Type B pancreatic cell (in vitro differentiated cells): ENCODE measurements at places on chromosomes 3 and 15. TPM values are rescaled to one million over a fixed set of nuclear protein-coding genes. Genes with fewer than 3 reads are reported as not detected.

The TTC21A gene
- 9.8 and 10.3 TPM in 2 replicates for total RNA-seq

DNA sequence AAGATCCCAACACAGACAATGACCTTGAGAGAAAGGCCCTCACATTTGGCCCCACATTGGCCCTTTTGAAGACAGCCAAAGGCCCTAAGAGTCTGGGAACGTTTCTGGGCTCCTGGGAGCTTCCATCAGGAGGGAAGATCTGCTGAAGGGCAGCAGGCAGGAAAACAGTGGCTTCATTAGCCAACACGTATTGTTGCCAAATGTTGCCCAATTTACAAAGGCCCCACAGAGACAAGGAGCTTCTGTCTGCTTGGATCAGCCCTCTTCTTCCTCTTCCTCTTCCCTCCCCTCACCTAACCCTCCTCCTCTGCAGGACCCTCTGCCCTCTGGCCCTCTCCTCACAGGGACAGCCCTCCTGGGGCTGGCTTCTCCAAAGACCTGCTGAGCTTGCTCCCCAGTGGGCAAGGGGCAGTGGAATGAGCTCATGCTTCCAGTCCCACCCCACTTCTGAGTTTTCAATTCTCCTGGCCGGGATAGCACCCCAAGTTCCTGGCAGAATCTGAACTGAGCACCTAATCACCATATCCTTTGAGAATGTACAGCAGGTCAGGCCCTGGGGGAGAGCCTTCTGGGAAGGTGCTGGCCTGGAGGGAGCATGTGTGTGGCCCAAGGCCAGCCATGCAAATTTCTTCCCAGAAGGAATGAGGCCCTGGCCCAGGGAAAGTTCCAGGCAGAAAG, 5.1 kb upstream of the LTF start:
- no peak for DNase-seq

The MFN1 gene
- total RNA-seq, result 42.3 and 53.3 TPM in 2 replicates

DNA sequence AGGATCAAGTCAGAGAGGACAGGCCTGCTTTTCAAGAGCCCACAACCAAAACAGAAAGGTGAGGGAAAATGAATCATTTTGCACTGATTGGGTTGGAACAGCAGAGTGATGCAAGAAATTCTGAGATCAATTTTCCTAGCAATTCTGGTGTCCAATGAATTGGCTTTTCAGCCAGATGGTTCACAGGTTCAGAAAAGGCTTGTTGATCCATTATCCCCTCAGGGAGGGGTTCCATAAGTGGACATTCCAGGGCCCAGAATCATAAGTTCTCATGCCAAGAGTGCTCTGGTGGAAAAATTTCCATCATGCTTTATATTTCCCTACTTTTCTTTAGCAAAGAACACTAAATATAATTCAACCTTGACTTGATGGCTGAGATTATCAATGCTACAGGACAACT, 16.2 kb downstream of the RBP2 start:
- no peak for DNase-seq

- DNase-seq, result no peak
Measured at GRCh38 chr3:193875601-193876321, 260.2 kb upstream of the HES1 start.

- no peak for DNase-seq
Measured at GRCh38 chr3:177994976-177995375, 541.3 kb upstream of the KCNMB2 start.

The TMEM62 gene
- 11.5 and 22.1 TPM in 2 replicates for total RNA-seq

DNA sequence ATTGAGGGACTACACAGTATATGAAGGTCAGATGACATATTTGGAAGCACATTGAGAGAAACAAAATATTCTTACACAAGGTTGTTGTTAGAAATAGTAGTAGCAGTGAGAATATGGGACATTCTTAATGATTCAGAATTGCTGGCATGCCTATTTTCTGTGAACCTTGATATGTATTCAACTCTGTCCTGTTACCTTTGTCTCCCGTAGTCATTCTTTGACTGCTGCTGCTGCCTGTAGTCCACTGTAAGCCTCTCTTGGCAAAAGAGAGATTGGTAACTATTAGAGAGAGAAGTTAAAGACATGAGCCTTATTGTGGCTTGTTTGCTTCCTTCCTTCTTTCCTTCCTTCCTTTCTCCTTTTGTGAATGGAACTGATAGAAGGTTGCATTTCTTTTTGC, 64.5 kb downstream of the TCF12 start:
- DNase-seq, result no peak

The SAXO2 gene
- total RNA-seq, result 2.4 and 5.8 TPM in 2 replicates

DNA sequence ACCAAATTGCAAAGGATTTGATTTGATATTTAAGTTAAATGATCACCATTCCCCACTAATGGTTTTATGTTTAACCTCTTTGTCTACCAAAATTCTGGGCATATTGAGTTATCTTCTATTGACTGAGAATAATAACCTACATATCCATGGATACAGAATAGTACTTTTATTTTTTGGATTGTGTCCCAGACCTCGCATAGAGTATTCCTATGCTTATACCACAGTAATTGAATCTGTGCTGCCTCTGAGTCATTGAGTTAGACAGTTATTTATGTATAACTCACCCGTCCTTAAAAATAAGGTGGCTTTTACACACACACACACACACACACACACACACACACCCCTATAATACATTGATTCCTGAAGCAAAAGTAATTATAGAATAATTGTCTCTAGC, 690.1 kb upstream of the BCHE start:
- DNase-seq, result no peak

- no peak for DNase-seq
Measured at GRCh38 chr15:33766389-33766788, 201.9 kb upstream of the CHRM5 start.

DNA sequence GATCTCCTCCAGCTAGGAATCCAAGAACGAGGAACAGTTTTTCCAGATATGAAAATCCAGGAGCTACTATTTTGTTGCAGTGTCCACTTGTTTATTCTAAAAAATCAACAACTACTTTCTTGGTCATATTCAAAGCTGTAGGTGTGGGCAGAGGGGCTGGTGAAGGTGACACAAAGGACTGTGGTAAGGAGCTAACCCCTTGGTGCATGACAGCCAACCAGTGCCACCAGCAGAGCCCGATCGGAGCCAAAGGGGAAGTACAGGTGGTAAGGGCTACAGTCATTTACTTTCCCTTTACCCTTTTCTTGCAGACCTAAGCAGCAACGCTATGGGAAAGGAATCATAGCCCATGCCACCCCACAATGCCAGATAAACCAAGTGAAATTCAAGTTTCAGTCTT, 30.7 kb downstream of the PLA1A start:
- DNase-seq, result no peak

DNA sequence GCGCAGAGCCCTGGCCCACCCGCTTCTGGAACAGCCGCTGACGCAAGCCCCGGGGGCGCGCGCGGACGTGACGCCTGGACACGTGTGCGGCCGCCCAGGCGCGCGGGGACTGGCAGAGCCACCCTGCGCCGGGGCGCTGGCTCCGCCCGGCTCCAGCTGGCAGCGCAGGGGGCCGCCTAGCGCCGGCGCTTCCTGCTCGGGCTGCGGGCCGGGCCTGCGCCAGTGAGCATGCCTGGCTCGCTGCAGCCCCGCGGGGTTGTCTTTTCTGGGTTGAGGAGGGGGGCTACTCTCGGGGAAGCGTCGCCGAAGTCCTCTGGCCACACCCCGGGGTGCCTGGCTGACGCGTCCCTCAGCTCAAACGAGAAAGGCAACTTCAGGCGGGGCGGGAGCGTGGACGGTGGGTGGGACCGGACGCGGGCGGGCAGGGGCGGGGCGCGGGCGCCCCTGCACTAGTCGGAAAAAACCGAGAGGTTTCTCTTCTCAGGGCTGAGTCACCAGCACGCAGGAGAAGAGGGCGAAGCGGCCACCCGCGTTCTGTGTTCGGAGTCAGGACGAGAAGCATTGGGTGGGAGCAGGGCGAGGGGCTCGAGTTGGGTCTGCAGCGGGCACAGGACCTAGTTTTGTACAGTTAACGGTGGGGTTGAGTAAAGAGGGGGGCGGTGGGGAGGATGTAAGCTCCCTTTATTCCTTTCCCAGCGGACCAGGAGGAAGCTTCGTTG, at the start of gene SIAH2:
TSS of gene SIAH2 (minus strand) at position 48 of the 719 bp plus-strand sequence. CDS start 320 bp downstream, outside the sequence.
- DNase-seq, result peak; percentile 90

- DNase-seq, result no peak
Measured at GRCh38 chr3:19757773-19758172, 176.2 kb downstream of the EFHB start.

The CPB1 gene
- total RNA-seq, result 0.56 and 2.5 TPM in 2 replicates

The MNS1 gene
- 2.9 and 9.0 TPM in 2 replicates for total RNA-seq

- DNase-seq, result no peak
Measured at GRCh38 chr3:8441969-8442559, 59.6 kb upstream of the LMCD1 start.

The KIF15 gene
- total RNA-seq, result 5.7 and 24.8 TPM in 2 replicates

GRCh38 chr3:165156757-165157420, 39.3 kb downstream of the SLITRK3 start:
- DNase-seq, result no peak

GRCh38 chr3:135740751-135741150, 224.8 kb upstream of the PPP2R3A start:
- no peak for DNase-seq

The TUSC7 gene
- total RNA-seq, result not detected in 2 replicates

The TGM4 gene
- not detected in 2 replicates for total RNA-seq

The RHOV gene
- 19.3 and 43.3 TPM in 2 replicates for total RNA-seq

- no peak for DNase-seq
Measured at GRCh38 chr15:69035205-69035917, 20.9 kb downstream of the NOX5 start.

DNA sequence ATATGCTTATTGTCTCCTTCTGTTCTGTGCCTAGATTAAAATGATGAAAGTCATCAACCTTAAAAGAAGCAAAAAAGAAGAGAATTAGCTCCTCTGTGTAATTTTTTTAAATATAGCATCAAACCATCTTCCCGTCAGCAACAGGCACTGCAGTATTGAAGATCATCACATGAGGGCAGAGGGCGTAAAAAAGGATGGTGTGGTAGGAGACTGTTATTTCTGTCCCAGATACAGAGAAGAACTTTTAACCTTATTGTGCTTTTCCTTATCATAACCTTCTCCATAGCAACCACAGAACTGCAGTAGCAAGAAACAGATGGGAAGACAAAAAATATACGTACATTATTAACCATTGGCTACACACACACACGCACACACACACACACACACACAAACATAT, 88.8 kb downstream of the IGSF11 start:
- DNase-seq, result no peak

- no peak for DNase-seq
Measured at GRCh38 chr3:136838641-136839555, 20.0 kb downstream of the SLC35G2 start.

- DNase-seq, result no peak
Measured at GRCh38 chr15:43316016-43316970, 14.1 kb downstream of the LCMT2 start.

GRCh38 chr3:197425485-197426120, 127.2 kb upstream of the DLG1 start:
- no peak for DNase-seq
